ENCODE measurements at places on chromosomes 3 and 15.
A peak's percentile ranks its signal among the peaks of the same experiment; 100 is the strongest.

DNA sequence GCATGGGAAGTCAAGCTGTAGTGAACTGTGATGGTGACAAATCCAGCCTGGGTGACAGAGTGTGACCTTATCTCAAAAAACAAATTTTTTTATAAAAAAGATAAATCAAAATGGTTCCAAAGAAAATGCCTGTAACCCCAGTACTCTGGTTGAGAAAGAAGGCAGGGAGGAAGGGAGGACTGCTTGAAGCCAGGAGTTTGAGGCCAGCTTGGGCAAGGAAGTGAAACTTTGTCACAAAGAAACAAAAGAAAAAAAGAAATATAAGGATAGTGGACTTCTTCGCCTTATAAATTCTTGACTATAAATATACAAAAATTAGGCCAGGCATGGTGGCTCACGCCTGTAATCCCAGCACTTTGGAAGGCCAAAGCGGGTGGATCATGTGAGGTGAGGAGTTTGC is 34.1 kb downstream of the SMARCC1 start:
- DNase-seq: no peak

DNA sequence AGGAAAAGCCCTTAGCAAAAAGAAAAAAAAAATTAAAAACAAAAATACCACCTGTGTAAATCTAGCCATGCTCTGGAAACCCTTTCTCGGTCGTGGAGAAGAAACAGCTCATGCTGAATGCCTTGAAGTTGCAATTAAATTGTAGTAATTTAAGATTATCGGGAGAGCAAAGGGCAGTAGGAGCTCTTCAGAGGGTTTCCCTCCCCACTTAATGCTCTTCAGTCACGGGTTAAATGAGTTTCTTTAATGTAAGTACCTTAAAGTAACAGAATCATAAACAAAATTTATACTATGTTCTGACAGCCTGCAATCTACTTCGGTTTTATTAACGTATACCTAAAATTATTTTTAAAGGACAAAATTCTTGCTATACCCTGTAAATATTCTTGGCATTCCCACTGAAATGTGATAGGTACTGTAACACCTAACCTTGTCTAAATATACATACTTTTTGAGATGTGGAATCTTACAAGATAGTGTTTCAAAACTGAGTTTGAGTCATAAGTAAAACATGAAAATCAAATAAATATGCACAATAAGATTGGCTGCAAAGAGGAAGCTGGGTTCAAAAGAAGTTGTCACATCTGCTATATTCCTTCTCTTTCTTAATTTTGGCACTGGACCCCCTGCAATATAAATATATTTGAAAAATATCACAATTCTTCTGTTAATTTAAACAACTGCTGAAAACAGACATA is 5.3 kb downstream of the FOXP1 start:
- DNase-seq: no peak

DNA sequence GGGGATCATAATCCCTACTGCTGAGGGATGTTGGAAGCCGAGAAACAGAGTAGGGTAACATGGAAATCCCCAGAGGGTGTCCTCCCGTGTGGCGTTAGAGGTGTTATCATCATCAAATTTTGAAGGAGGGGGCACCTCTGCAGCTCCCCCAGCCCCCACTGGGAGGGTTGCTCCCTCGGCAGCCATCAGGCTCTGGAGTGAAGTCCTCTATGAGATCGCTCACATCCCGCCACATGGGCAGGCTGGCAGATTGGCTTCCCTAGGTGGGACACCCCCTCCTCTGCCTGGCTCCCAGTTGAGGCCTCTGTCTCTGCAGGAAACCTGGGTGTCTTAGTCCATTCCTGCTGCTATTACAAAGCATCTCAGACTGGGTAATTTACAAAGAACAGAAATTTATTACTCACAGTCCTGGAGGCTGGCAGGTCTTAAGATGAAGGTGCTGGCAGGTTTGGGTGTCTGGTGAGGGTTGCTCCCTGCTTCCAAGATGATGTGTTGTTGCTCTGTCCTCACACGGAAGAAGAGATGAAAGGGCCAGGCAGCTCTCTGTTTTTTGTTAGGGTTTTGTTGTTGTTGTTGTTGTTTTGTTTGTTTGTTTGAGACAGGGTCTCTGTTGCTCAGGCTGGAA is 120.5 kb downstream of the NUP210 start:
- no peak for DNase-seq

DNA sequence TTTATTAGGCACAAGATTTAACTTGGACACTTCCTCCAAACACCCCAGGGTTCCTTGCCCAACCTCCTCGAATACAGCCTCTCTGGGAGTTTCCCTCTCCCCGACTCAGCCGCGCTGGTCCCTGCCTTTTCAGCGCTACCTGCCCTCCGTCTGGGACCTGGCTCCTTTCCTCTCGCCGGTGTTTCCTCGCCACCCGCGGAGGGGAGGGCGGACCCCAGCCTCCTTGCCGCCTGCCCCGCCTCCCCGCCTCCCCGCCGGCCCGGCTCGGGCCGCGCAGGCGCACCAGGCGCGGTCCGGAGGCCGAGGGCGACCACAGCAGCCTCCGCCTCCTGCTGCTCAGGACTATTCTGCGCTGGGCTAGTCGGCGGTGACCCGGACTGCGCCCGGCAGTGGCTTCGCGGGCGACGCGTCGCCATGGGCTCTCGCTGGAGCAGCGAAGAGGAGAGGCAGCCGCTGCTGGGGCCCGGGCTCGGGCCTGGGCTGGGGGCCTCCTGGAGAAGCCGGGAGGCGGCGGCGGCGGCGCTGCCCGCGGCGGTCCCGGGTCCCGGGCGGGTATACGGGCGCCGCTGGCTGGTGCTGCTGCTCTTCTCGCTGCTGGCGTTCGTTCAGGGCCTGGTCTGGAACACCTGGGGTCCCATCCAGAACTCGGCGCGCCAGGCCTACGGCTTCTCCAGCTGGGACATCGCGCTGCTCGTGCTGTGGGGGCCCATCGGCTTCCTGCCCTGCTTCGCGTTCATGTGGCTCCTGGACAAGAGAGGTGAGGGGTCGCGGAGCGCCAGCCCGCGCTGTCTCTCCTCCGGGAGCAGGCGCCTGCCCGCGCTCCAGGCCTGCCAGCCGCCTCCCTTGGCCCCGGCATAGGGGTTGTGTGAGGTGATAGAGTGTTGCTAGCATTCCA is at the start of gene SLC49A4:
Gene SLC49A4 (plus strand): TSS at position 291 of the 895 bp plus-strand sequence. CDS start 124 bp downstream, at position 415.
- DNase-seq: peak; percentile 71

- DNase-seq: no peak
Measured at GRCh38 chr15:95284492-95284891, 1046.0 kb upstream of the NR2F2 start.

GRCh38 chr3:67325231-67325630 is 327.1 kb downstream of the KBTBD8 start:
- DNase-seq: no peak

GRCh38 chr3:5462086-5462485 is 274.6 kb downstream of the EDEM1 start:
- DNase-seq: no peak

DNA sequence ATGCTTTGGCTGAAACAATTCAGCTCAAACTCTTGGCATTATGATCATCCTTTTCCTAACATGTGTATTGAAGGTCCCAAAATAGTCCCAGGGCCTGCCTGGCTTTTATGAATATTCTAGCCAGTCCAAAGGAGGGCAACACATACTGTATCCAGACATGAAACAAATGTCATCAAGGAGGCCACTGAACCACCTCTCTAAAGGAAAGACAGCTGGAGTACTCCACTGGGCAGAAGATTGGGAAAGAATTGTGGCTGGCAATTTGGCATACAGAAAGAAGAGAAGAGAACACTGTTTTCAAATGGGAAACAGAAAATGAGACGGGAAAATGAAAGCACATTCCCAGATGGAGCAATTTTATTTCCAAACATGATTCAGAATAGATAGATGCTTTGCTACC is 80.6 kb downstream of the NCEH1 start:
- no peak for DNase-seq
